Sigmoid colon (tissue), 7 donors: ENCODE measurements at places on chromosomes 3 and 15. TPM values are rescaled to one million over a fixed set of nuclear protein-coding genes. Genes with fewer than 3 reads are reported as not detected.

Gene CACNA2D3
- total RNA-seq, result 4.6 TPM

Gene SEMA6D
- 6.9 TPM for total RNA-seq

GRCh38 chr15:64621056-64621455 is 154.3 kb downstream of the RBPMS2 start:
- no peak for DNase-seq

DNA sequence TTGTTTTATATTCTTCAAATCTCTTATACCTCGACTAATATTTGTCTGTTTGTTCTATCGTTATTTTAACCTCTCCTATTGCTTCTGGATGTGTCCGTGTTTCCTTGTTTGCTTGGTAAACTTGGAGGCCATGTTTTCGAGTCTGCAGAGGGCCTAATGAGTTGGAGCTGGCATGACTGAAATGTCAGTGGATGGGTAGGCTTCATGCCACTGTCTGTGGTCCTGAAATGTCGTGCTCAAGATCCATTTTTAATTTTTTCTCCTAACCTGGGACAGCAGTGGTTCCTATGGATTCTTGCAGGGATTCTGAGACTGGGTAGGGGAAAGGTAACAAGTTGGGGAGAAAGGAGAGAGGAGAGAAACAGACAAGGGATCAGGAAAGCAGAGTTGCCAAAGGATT is 18.8 kb upstream of the GASK1A start:
- no peak for DNase-seq

- no peak for DNase-seq
Observed at GRCh38 chr15:88344786-88345185, 88.2 kb upstream of the NTRK3 start.
